ENCODE measurements at places on chromosomes 16 and 17. TPM values are rescaled to one million over a fixed set of nuclear protein-coding genes. Genes with fewer than 3 reads are reported as not detected.

DNA sequence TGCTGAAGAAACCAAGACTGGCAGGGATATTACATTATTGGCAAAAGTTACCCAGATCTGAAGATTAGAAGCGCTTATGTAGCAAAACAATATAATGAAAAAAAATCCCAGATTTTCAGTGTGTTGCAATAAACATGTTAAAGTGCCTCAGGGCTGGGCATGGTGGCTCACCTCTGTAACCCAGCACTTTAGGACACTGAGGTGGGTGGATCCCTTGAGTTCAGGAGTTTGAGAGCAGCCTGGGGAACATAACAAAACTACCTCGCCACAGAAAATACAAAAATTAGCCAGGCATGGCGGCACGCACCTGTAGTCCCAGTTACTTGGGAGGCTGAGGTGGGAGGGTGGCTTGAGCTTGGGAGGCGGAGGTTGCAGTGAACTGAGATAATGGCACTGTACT lies 6.8 kb downstream of the ZNF207 start:
- DNase-seq = no peak

KRT39 gene
- not detected for total RNA-seq

NDUFB10 gene
- total RNA-seq = 171 TPM

DNA sequence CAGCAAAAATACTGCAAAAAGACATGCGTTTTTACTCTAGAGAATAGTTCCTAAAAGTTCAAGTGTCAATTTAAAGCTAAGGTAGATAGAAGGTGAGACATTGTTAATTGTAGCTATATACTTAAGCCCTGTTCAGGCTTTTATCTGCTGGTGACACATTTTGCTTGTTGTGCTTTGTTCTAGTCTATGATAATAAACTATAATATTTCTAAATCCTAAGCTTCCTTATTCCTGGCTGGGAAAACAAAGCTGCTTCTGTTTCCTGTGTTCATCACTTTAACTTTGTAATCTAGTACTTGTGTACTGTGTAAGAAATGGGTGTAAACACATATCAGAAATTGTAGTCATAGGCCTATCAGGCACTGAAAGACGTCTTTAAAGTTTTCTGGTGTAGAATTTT lies 77.3 kb downstream of the EFCAB13 start:
- no peak for DNase-seq

PPP1R27 gene
- total RNA-seq = not detected

RPL23 gene
- 1,310 TPM for total RNA-seq

DNA sequence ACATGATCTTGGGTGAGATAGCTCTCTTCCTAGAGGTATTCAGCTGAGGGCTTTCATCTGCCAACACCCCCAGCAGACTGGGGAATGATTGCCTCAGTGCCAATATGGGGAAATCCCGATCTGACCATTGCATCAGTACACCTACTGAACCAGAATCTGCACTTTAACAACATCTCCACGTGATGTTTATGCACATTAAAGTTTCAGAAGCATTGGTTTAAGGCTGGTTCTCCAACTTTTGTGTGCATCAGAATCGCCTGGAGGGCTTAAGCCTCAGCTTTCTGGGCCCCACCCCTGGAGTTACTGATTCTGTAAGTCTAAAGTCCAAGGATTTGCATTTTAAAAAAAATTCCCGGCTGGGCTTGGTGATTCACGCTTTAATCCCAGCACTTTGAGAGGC lies 123.6 kb upstream of the MED13 start:
- DNase-seq = no peak

DNA sequence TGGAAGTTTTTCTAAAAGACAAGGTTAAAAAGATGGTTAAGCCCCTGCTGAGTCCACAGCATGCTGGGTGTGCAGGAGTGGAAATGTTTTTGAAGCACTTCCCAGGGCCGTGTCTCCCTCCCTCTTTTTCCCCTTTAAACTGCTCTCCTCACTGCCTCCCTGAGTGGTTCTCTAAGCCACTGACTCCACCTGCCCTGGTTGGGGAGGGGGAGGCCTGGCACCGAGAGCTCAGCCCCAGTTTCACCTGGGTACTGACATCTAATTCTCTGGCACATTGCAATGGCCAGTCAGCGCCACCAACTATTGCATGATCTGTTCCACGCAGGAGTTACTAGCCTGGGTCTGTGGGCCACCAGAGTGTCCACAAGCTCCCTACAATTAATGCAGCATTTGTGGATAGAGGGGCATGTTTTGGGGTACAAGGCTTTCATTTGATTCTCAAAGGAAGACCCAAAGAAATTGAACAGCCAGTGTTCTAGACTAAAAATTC lies 22.7 kb downstream of the MPP3 start:
- DNase-seq = no peak

DNA sequence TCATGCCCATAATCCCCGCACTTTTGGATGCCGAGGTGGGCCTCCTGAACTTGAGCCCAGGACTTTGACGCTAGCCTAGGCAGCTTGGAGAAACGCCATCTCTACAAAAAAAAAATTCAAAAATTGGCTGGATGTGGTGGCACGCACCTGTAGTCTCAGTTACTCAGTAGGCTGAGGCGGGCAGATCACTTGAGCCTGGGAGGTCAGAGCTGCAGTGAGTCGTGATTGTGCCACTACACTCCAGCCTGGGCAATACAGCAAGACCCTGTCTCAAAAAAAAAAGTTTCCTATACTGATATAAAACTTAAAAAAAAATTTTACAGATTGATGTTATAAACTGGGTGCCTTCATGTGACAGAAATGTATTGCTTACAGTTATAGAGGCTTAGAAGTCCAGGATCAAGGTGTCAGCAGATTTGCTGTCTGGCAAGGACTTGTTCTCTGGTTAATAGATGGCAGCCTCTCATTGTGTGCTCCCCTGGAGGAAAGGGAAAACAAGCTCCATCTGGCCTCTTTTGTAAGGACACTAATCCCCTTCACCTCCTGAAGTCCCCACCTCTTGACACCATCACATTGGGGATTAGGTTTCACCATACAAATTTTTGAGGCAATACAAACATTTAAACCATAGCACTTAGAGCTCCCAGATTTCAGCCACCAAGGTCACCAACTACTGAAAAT lies 8.5 kb upstream of the CES3 start:
- no peak for DNase-seq

DNA sequence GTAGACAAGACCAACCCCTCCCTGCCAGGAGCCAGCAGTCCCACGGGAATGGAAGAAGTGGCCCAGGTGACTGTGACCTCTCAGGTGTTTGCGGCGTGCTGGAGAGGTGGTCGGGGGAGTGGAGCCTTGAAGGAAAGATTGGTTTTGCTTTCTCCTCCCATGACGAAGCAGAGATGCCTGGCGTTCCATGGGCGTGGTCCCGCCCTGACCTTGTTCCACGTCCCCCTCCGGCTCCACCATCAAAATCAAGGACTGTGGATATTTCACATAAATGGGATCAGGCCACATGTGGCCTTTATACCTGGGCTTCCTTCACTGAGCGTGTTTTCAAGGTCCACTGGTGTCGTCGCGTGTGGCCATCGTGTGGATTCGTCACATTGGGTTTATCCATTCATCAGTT lies 270.6 kb upstream of the TNRC6C start:
- no peak for DNase-seq

DNA sequence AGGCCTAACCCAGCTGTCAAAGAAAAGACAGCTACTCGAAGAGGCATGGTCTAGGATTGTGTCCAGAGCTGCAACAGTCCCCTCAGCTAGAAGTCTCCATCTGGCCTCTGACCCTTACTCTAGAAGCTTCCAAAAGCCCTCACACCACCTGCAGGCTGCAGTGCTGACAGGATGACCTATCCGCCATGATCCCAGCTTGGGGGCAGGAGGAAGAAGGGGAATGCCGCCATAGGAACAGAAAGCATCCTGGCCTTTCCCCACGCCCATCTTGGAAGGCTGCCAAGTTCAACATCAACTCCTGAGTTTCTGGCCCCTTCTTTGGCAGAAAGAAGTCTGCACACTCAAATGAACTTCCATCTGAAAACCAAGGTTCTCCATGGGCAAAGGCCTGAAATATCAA lies 3.1 kb upstream of the KRT36 start:
- no peak for DNase-seq

DNA sequence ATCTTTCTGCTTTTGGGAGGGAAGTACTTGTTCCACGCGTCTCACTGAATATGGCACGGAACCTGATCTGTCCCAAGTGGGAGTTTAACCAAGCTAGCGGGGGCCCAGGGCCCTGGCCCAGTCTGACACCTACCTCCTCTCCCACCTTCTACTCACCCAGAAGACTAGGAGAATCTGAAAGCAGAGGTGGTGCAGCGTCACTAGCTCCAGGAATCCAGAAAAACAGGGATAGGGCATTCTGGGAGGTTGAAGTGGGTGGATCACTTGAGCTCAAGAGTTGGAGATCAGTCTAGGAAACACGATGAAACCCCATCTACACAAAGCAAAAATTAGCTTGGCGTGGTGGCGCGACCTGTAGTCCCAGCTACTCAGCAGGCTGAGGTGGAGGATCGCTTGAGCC lies 163.5 kb upstream of the ZNF267 start:
- DNase-seq = no peak

- peak; percentile 79 for DNase-seq
Measured at GRCh38 chr17:45296003-45296832, 20.6 kb downstream of the MAP3K14 start.

DNA sequence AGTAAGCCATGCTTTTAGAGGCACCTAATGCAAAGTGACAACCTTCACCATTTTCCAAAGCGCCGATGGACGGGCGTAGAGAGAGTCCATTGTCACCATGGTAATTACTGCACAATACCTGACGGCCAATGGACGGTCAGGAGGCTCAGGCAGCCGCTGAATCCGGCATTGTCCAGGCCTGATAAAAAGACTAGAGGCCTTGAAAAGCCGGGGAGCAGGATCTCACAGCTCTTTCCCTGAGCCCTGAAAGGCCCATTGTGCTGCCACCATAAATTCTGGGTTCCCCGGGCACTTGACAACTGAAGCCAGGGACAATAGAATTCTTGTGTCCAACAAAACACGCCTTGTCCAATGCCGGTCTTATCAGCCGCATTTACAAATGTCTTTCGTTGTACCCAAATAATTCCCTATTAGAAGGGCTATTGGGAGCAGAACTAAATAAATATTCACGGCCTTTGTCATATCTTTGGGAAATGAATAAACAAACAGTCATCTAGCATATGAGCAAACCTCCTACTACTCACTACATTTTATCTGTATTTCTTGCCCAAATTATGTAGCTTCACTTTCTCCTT lies 62.4 kb downstream of the CDH11 start:
- no peak for DNase-seq

NPIPB13 gene
- 5.4 TPM for total RNA-seq

RNF43 gene
- not detected for total RNA-seq

DNA sequence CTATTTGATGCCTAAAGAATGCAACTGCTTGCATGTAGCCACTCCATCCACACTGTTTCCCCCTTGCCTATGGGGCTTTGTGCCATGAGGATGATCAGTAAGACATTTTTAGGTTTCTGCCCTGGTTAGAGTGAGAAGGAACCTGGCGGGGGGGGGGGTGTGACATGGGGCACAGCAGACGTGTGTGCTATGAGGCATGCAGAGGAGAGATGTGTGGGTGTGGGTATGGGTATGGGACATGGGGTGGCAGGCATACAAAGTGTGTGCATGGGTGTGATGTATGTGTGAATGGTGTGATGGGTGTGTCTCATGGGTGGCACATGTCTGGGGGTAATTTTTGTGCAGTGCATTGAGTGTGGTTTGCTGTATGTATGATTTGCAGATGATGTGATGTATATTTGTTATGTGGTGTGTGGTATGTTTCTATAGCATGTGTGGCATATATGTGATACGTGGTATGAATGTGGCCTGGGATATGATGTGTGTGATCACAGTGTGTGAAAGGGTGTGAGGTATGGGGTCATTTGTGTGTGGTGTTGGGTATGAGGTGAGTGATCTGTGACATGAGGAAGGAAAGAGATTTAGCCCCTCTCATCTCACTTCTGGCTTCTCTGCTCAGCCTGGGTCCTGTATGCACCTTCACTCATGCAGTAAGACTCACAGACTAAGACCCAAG lies 14.9 kb downstream of the CCDC182 start:
- no peak for DNase-seq

DNA sequence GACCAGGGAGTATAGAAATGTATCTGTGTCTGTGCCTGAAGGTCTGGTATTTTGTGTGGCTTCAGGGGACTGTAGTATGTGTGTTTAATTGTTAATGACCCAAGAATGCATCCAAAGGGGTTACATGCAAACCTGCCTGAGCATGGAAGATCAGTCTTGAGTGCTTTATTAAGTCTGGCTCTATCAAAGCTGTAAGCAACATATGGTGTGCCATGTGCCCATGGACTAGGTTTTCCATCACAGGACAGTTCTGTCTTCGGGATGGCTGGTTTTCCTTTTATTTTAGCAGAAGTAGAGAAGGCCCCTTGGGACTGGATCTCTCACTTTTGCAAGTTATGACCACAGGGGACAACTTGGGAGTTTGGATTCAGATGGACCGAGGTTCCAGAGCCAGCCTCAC lies 18.2 kb downstream of the RBFOX1 start:
- DNase-seq = no peak

KRT25 gene
- not detected for total RNA-seq

- no peak for DNase-seq
Measured at GRCh38 chr17:79029327-79030009, 5.5 kb downstream of the C1QTNF1 start.

PRM1 gene
- not detected for total RNA-seq

DNA sequence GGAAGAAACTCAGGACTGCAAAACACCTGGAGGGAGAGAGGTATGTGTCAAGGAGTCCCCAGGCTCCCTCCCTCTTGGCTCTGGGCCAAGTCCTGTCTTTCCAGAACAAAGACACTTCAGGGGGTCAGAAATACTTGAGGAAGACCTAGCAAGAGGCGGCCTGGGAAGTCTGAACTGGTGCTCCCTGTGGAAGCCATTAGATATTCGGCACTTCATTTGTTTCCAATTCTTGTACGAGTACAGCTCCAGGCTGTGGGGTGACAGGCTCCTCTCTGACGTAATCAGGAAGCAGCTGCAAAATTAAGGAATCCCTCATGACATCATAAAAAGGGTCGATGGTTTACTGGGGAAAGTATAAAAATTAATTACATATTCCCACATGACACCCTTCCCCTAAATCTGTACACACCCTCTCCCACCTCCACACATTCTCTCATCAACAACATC lies 108.7 kb downstream of the SMG6 start:
- DNase-seq = no peak

DNA sequence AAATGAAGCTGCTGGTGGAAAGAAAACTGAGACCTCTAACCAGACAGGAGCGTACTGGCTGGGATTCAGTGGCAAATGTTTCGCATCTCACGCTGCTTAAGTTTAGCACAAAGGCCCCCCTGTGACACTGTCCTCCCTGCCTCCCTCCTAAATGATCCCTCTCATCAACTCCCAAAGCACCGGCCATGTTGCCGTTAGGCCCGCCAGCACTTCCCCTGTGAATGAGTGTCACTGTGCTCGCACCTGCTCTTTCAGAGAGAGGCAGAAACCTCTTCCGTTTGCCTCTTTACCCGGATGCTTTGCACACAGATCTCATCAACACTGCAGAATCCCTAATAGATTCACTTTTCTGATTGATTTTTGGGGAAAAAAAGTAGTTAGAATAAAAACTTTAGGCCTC lies 26.5 kb downstream of the MBTPS1 start:
- DNase-seq = no peak

DPEP2 gene
- total RNA-seq = not detected
